Articular chondrocyte of knee joint (primary cell): ENCODE measurements at places on chromosomes 2 and 18. TPM values are rescaled to one million over a fixed set of nuclear protein-coding genes. Genes with fewer than 3 reads are reported as not detected.

Gene CXCR4
- 0.13 and 0.22 TPM in 2 replicates for total RNA-seq

Gene COL4A3
- total RNA-seq = not detected in 2 replicates

Gene BIRC6
- 154 and 171 TPM in 2 replicates for total RNA-seq

Gene LYG2
- not detected in 2 replicates for total RNA-seq

Gene CFAP221
- total RNA-seq = 12.2 and 12.9 TPM in 2 replicates

Gene FEV
- not detected in 2 replicates for total RNA-seq

Gene SNTG2
- total RNA-seq = not detected in 2 replicates

Gene TRPM8
- 0.76 TPM in 1 of 2 replicates, not detected in the other for total RNA-seq

Gene SERPINB3
- not detected in 2 replicates for total RNA-seq

Gene TMEM18
- 31.9 and 34.9 TPM in 2 replicates for total RNA-seq
